ENCODE measurements at places on chromosomes 16 and 17.

- peak overlapping the region; percentile 99 for H3K4me3 ChIP-seq
- no peaks in the 10 kb centered on the region for H3K27me3 ChIP-seq
- peak overlapping the region; percentile 97 for H3K27ac ChIP-seq
- DNase-seq, result no peak
- H3K36me3 ChIP-seq, result peaks cover 37% of the 10 kb centered on the region
Observed at GRCh38 chr16:23642246-23642774, 1.0 kb downstream of the DCTN5 start.

GRCh38 chr17:80839511-80839941 is 152.1 kb upstream of the CHMP6 start:
- H3K4me3 ChIP-seq, result no peak overlapping the region
- peaks cover 44% of the 10 kb centered on the region for H3K36me3 ChIP-seq
- DNase-seq, result no peak
- peaks cover 47% of the 10 kb centered on the region for H3K4me1 ChIP-seq
- H3K27ac ChIP-seq, result peak overlapping the region; percentile 42

DNA sequence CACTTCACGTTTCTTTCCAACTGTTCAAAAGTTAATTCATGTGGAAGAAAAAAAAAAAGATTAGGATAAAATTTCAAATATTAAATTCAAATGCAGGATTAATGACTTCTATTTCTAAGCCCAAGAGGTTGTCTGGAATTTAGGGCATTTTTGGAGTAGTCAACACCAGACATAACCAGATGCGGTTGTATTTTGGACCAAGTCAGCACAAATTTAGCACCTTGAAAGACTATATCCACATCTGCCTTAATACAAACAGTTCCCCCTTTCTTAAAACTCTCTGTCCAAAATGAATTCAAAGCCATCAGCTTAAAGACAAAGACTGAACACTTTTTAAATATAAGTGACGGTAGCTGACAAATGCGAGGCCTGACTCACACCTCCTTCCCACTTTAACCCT is 282.9 kb downstream of the C16orf95 start:
- no peaks in the 10 kb centered on the region for H3K4me1 ChIP-seq
- H3K36me3 ChIP-seq, result no peaks in the 10 kb centered on the region
- no peak overlapping the region for H3K27ac ChIP-seq
- H3K4me3 ChIP-seq, result no peak overlapping the region

GRCh38 chr16:53892155-53892554 is 188.2 kb downstream of the FTO start:
- peaks cover 30% of the 10 kb centered on the region for H3K4me1 ChIP-seq
- peak overlapping the region; percentile 82 for H3K27ac ChIP-seq
- H3K27me3 ChIP-seq, result no peaks in the 10 kb centered on the region
- peak overlapping the region; percentile 28 for H3K4me3 ChIP-seq
- H3K36me3 ChIP-seq, result peaks cover 7% of the 10 kb centered on the region

DNA sequence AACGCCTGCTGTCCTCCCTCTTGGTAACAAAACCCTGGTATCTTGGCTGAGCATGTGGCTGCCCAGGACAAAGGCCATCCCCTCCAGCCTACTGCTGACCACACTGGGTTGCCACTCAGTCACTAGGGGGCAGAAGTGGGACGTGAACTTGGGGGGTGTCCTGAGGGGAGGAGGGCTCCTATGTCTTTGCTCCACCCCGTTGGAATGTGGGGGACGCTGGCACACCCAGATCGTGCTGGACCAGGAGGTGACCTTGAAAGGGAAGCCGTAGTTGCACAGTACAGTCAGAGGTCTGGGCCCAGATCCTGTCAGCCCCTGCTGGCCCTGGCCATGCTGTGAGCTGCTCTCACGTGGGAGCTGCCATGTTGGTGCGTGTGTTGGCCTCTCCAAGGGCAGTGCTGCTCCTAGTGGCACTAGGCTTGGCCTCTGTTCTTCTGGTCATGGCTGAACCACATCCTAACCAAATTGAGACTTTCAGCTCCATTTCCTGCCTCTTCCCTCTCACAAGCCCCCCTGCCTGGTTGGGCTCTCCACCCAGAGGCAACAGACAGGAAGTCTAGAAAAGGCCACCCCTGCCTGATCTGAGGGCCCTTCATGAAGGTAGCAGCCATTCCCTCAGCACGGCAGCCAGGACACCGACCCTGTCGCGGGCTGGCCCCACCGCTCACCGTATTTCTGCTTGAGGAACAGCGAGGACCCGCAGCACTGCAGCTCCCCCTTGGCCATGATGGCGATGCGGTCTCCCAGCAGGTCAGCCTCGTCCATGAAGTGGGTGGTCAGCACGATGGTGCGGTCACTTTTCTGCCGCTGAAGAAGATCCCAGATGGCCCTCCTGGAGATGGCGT is 29.0 kb upstream of the RNPS1 start:
- no peak overlapping the region for H3K4me3 ChIP-seq
- peaks cover 10% of the 10 kb centered on the region for H3K4me1 ChIP-seq
- no peak for DNase-seq
- H3K27ac ChIP-seq, result no peak overlapping the region
- H3K36me3 ChIP-seq, result no peaks in the 10 kb centered on the region

DNA sequence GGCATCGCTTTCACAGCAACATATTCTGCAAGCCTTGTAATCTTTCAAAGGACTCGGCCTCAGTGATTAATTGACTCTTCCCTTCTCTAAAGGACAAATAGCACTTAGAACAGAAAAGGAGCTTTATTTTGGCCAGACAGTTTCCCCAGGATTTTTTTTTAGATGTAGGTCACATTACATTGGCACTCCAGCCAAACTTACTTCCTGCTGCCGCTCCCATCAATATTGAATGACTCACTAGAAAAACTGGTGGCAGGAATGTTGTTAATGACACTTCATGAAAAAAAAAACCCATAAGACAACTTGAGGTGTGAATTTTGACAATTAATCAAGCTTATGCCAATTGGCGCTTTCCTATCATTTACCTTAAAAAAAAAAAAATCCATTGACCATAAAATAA is 432.6 kb downstream of the TOX3 start:
- no peaks in the 10 kb centered on the region for H3K27me3 ChIP-seq
- no peaks in the 10 kb centered on the region for H3K4me1 ChIP-seq
- no peak for DNase-seq
- H3K4me3 ChIP-seq, result no peak overlapping the region

- H3K4me1 ChIP-seq, result peaks cover 10% of the 10 kb centered on the region
- peaks cover 14% of the 10 kb centered on the region for H3K36me3 ChIP-seq
- DNase-seq, result no peak
- H3K27me3 ChIP-seq, result peaks cover 25% of the 10 kb centered on the region
Observed at GRCh38 chr17:8137645-8138373, 13.9 kb upstream of the HES7 start.

GRCh38 chr17:80092959-80093358 is 8.4 kb upstream of the GAA start:
- no peaks in the 10 kb centered on the region for H3K36me3 ChIP-seq
- no peak overlapping the region for H3K4me3 ChIP-seq
- peaks cover 37% of the 10 kb centered on the region for H3K27me3 ChIP-seq
- no peaks in the 10 kb centered on the region for H3K4me1 ChIP-seq
- no peak overlapping the region for H3K27ac ChIP-seq

DNA sequence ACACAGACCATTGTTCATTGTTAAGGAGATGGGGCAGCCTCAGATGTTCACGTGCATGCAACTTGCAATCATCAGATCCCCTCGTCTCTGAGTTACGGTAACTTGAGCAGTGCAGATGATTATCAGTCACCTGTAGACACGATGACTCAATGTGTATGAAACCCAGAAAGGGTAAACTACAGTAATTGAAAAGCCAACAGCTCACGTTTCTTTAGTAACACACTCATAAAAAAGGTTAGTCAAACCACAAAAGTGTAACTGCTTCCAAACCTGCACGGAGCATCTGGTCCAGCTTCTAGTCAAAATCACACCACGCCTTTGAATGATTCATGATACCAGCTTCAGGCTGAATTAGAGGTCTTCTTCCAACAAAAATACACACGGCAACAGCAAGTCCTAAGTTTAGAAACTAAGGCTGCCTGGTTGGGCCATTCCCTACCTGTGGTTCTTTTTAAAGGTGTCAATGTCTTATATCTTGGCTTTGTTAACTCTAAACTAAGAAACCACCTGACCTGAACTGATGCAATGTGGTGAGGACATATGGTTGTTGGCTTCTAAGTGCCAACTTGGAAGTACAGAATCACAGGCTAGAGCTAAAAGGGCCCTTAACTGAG is 32.3 kb downstream of the GRB7 start:
- DNase-seq, result peak; percentile 57
- peaks cover 59% of the 10 kb centered on the region for H3K36me3 ChIP-seq
- peaks cover 85% of the 10 kb centered on the region for H3K4me1 ChIP-seq

DNA sequence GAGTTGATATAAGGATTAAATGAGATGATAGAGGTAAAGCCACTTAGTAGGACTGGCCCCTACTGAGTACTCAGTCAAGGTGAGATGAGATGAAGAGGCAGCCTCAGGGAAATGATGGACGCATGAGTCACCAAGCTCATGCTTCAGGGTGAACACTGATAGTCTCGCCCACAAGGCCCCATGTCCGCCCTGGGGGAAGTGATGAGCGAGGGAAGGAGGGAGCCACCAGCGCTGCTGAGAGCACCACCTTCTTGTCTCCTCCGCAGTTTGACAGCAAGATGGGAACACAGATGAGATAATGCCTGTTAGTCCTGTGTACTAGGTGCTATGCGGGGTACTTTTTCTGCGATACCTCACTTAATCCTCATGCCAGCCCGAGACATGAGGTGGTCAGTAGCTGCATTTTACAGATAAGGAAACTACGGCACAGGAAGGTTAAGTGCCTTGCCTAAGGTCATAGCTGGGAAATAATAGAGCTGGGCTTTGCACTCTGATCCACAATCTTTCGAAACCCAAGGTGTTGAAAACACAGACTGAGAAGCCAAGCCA is 383.0 kb downstream of the CPPED1 start:
- DNase-seq, result no peak
- peaks cover 1% of the 10 kb centered on the region for H3K36me3 ChIP-seq
- H3K27me3 ChIP-seq, result no peaks in the 10 kb centered on the region
- no peak overlapping the region for H3K27ac ChIP-seq
- H3K4me3 ChIP-seq, result no peak overlapping the region

DNA sequence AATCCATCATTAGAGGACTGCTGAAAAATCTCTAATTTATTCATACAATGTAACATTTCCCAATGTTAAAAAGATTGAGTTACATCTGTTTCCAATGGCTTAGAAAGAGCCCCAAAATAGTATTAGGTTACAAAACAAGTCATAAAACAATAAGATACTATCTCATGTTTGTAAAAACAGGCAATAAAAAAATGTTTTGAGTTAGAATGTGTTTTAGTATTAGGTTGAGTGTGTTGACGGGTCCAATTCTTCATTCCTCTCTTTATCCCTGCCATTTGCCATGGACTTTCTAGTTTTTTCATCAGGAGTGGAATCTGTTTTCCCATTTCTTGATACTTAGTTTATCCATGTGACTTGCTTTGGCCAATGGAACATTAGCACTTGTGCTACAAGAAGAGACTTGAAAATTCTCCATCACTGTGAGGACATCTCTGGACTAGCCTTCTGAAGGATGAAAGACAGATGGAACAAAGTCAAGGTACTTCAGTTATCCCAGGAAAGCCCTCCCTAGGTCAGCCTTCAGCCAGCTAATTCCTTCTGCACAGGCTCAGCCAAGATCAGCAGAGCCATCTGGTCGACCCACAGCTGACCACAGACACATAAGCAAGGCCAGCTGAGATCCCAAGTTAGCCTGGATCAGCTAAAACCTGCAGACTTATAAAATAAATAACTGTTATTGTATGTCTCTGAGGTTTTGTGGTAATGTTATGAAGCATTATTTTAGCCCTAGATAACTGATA is 83.3 kb downstream of the HS3ST3A1 start:
- no peaks in the 10 kb centered on the region for H3K27me3 ChIP-seq
- no peaks in the 10 kb centered on the region for H3K4me1 ChIP-seq
- no peak overlapping the region for H3K4me3 ChIP-seq

- H3K4me3 ChIP-seq, result no peak overlapping the region
- no peaks in the 10 kb centered on the region for H3K36me3 ChIP-seq
- no peak overlapping the region for H3K27ac ChIP-seq
Observed at GRCh38 chr16:77435272-77435820, 512 bp upstream of the ADAMTS18 start.

GRCh38 chr17:21162394-21162775 is 35.6 kb downstream of the DHRS7B start:
- H3K4me3 ChIP-seq, result no peak overlapping the region
- H3K27me3 ChIP-seq, result no peaks in the 10 kb centered on the region
- no peak overlapping the region for H3K27ac ChIP-seq
- no peak for DNase-seq

- H3K27me3 ChIP-seq, result no peaks in the 10 kb centered on the region
- no peaks in the 10 kb centered on the region for H3K36me3 ChIP-seq
- DNase-seq, result no peak
- no peak overlapping the region for H3K4me3 ChIP-seq
Observed at GRCh38 chr17:70308618-70309017, 139.3 kb downstream of the KCNJ2 start.

GRCh38 chr16:5257462-5257861 is 159.9 kb upstream of the EEF2KMT start:
- H3K36me3 ChIP-seq, result no peaks in the 10 kb centered on the region
- DNase-seq, result no peak
- H3K27me3 ChIP-seq, result peaks cover 3% of the 10 kb centered on the region
- H3K4me1 ChIP-seq, result no peaks in the 10 kb centered on the region
- H3K4me3 ChIP-seq, result no peak overlapping the region
- H3K27ac ChIP-seq, result no peak overlapping the region

GRCh38 chr17:68532826-68533225 is 20.6 kb downstream of the PRKAR1A start:
- no peak for DNase-seq
- no peak overlapping the region for H3K4me3 ChIP-seq
- no peaks in the 10 kb centered on the region for H3K27me3 ChIP-seq
- peaks cover 60% of the 10 kb centered on the region for H3K36me3 ChIP-seq

GRCh38 chr16:74304164-74304834 is 7.7 kb downstream of the PSMD7 start:
- DNase-seq, result no peak
- H3K36me3 ChIP-seq, result peaks cover 66% of the 10 kb centered on the region
- peaks cover 7% of the 10 kb centered on the region for H3K4me1 ChIP-seq
- no peaks in the 10 kb centered on the region for H3K27me3 ChIP-seq
- H3K4me3 ChIP-seq, result no peak overlapping the region
- no peak overlapping the region for H3K27ac ChIP-seq

- no peaks in the 10 kb centered on the region for H3K36me3 ChIP-seq
- H3K27ac ChIP-seq, result no peak overlapping the region
- H3K4me1 ChIP-seq, result no peaks in the 10 kb centered on the region
- H3K4me3 ChIP-seq, result no peak overlapping the region
Observed at GRCh38 chr16:48129926-48130325, 25.9 kb downstream of the ABCC12 start.

DNA sequence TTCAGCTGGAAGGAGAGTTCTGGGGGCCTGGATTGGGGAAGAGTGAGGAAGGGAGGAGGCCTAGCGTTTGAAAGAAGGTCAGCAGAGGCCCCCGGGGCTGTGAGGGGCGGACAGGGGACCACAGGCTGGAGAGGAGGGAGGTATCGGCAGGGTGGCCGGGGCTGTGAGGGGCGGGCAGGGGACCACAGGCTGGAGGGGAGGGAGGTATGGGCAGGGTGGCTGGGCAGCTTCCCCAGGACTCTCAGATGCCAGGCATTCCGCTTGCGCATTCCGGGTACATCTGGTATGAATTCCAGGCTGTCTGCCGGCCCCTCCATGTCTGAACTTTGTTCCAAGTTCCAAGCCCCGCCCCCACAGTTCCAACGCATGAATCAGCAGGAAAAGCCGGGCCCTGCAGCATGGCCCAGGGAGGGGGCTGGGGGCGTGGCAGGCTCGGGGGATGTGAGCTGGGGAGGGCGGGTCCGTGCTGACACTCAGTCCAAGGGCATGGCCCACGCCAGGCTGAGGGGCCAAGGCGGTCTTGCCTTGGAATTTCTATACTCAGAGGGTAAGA is 4.3 kb upstream of the TLCD2 start:
- DNase-seq, result peak; percentile 61
- H3K4me1 ChIP-seq, result peaks cover 50% of the 10 kb centered on the region
- H3K4me3 ChIP-seq, result peak overlapping the region; percentile 90
- H3K27me3 ChIP-seq, result peaks cover 59% of the 10 kb centered on the region

All from activated naive CD4-positive, alpha-beta T cell treated with anti-CD3 and anti-CD28 coated beads, Interleukin-2, amount 10 ng/mL, durations not matched to agents 7 days and 5 days (primary cell).